Thymus (tissue), 14 donors: ENCODE measurements at places on chromosomes 11 and 22. TPM values are rescaled to one million over a fixed set of nuclear protein-coding genes. Genes with fewer than 3 reads are reported as not detected.

NCAM1 gene
- polyA plus RNA-seq: 0.68 TPM

GRCh38 chr22:46443850-46444389, 93.5 kb downstream of the CELSR1 start:
- no peak for DNase-seq
- no peaks in the 10 kb centered on the region for H3K36me3 ChIP-seq
- no peak overlapping the region for H3K4me3 ChIP-seq
- H3K4me1 ChIP-seq: no peaks in the 10 kb centered on the region
- H3K27ac ChIP-seq: no peak overlapping the region
- H3K27me3 ChIP-seq: peaks cover 13% of the 10 kb centered on the region

- H3K4me1 ChIP-seq: peaks cover 25% of the 10 kb centered on the region
- no peak overlapping the region for H3K27ac ChIP-seq
- no peaks in the 10 kb centered on the region for H3K36me3 ChIP-seq
- H3K4me3 ChIP-seq: no peak overlapping the region
Observed at GRCh38 chr11:128343870-128344269, 243.5 kb downstream of the ETS1 start.

DNA sequence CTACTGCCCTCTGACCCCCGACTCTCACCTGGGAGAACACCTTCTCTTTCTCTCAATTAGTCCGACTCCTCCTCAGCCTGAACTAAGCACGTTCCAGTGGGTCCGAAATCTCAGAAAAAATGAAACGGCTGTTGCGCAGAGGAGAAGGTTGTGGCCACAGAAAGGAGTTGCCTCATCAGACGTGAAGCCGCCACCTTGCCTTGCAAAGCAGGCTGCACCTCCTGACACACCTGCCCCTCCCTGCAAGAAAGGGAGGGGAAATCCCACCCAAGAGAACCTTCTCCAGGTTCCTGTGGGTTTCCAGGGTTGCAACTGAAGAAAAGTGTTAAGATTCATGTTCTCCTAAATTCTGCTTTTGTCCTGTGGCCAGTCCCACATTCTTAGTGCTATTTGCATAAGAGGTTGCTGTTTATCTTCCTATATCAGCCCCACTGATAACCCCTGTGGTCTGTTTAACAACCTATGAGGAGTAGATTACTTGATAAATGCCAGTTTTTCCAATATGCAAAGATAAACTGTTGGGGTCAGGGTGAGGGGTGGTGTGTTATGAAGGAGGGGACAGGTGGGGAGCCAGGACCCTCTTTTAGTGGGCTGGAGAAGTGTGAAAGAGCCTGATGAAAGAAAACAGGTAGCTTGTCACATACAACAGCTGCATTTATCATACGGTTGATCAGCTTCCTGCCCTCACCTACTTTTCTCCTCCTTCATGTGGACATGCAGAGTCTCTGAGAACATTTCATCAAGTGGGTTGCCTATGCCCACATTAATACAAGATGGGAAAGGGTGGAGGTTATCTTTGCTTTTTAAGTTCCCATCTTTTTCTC, 18.2 kb downstream of the ZBTB16 start:
- H3K4me1 ChIP-seq: peaks cover 100% of the 10 kb centered on the region
- peaks cover 2% of the 10 kb centered on the region for H3K36me3 ChIP-seq
- H3K4me3 ChIP-seq: peak overlapping the region; percentile 2
- peaks cover 4% of the 10 kb centered on the region for H3K27me3 ChIP-seq

DNA sequence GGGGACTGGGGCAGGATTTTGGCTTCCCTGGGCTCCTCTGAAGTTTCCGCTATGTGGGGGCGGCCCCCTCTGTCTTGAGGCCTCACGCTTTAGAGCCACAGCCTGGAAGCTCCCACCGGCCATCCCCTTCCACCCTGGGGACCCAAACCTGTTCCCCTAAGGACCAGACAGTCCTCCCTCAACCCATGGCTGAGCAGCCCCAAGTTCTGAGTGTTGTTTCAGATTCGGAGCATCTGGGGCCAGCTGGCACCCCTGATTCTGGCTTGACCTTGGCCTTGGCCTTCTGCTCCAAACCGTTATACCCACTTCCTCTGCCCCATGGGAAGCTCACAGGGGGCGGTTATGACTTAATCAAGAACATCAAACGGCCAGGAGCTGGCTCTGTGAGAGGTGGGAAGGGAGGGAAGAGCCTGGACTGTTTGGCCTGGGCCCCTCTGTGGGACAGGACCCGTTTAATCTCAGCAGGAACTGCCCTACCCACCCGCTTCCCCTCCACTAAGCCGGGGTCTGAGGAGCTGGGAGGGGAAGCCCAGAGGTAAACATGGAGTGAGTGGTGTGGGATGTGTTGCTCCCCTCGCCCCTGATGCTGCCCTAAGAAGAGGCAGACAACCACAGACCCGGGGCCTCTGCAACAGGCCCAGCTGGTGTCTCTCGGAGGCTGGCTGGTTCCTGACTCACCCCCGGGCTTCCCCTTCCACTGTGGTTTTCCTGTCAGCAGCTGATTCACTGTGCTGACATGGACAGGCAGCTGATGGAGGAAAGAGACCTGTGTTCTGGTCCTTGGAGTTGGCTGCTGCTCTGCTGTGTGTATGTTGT, 3.4 kb downstream of the CD82 start:
- peak; percentile 67 for DNase-seq
- H3K4me3 ChIP-seq: peak overlapping the region; percentile 65
- H3K27me3 ChIP-seq: no peaks in the 10 kb centered on the region

DEPDC7 gene
- polyA plus RNA-seq: 6.6 TPM

DNA sequence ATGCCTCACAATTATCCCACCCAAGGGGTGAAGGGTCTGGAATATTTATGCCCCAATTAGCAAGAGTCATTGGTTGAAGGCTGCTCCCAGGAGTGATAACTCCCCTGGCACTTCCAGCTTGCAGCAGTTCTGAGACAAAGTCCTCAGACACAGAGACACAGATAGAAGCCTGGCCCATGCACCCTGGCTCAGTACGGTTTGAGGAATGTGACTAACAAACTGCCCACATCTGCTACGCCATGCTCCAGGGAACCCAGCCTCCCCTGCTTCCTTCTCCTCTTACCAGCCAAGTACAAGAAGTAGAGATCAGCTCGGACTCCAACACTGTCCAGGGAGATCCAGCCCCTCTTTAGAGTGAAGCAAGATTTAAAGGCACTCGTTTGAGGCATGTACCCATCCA, 48.5 kb upstream of the BMAL1 start:
- no peak overlapping the region for H3K27ac ChIP-seq
- no peak for DNase-seq
- no peaks in the 10 kb centered on the region for H3K4me1 ChIP-seq

DNA sequence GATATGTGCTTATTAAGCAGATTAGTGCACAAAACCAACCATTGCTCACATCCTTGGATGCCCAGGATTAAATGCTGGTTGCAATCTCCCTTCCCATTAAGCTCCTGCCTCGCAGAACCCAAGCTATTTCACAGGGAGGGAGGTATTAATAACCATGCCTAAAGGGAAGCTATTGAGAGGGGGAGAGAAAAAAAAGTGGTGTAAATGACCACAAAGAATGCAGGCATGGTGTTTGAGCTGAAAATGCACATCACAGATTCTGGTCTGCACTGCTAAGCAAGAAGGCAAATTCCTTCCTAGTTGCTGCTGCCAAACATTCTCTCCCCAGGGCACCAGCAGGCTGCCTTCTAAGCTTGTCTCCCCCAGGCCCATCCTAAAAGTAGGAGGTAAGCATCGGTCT, 92.0 kb upstream of the ISX start:
- no peaks in the 10 kb centered on the region for H3K36me3 ChIP-seq
- H3K27me3 ChIP-seq: no peaks in the 10 kb centered on the region
- no peaks in the 10 kb centered on the region for H3K4me1 ChIP-seq
- no peak overlapping the region for H3K4me3 ChIP-seq
- no peak for DNase-seq

C22orf39 gene
- polyA plus RNA-seq: 43.4 TPM

DNA sequence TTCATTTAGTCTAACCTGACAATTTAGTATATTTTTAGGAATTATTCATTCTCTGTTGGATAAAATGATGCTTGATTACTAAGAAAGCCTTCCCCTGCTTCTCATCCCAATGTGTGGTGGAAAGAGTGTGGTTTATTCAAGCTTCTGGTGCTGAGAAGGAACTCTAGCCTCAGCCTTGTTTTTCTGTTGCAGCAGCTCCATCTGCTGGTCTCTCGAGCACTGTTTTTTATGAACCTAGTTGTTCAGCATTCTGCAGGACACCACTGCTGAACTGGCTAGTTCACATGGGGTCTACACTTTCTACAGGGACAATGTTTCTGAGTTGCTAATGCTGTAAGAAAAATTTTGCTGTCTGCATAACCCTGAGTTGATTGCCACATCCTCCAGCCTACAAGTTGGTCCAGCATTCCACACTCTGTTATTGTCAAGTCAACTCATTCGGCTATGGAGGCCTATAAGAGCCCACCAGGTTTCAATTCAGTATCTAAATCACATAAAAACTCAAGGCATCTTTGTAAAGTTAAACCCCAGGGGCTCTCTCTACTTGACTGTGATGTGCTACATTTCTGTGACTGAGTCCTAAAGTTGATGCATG, 14.3 kb downstream of the OR2AG2 start:
- no peak overlapping the region for H3K27ac ChIP-seq
- peak; percentile 78 for DNase-seq
- no peaks in the 10 kb centered on the region for H3K4me1 ChIP-seq
- H3K27me3 ChIP-seq: no peaks in the 10 kb centered on the region
- H3K4me3 ChIP-seq: no peak overlapping the region

DNA sequence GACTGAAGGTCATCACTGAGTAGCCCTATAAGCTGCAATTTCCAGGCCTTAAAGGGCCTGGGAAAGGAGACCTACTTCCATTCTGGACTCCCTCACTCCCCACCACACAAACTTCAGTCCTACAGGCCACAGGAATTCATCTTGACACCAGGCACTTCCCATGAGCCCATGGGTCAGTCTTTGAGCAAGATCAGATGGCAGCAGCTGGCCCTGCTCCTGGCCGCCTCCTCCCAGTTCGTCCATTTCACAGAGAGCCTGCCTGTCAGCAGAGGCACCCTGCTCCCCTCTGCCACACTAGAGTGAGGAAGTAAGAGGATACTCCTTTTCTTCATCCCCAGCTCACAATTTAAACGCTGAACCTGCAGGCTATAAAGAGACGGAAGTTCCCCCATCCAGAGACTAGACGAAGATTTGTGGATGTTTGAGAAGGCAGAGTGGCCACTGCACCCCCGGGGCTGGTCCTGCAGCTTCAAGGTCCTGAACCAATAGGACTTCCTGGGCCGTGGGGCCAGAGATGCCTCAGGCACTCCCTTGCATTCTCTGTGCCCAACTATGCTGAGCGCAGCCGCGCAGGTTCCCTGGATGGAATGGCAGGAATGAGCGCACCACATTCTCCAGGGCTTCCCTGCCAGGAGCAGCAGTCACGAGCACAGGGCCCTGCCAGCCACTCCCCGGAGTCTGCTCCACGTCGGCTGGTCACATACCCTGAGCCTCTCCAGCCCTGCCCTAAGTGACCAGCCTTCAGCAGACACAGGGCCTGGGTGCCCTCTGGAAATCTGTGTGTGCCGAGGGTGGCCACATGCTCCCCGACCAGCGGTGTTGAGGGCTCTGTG, 33.5 kb upstream of the BID start:
- H3K4me3 ChIP-seq: no peak overlapping the region
- no peaks in the 10 kb centered on the region for H3K27me3 ChIP-seq
- no peak for DNase-seq

DNA sequence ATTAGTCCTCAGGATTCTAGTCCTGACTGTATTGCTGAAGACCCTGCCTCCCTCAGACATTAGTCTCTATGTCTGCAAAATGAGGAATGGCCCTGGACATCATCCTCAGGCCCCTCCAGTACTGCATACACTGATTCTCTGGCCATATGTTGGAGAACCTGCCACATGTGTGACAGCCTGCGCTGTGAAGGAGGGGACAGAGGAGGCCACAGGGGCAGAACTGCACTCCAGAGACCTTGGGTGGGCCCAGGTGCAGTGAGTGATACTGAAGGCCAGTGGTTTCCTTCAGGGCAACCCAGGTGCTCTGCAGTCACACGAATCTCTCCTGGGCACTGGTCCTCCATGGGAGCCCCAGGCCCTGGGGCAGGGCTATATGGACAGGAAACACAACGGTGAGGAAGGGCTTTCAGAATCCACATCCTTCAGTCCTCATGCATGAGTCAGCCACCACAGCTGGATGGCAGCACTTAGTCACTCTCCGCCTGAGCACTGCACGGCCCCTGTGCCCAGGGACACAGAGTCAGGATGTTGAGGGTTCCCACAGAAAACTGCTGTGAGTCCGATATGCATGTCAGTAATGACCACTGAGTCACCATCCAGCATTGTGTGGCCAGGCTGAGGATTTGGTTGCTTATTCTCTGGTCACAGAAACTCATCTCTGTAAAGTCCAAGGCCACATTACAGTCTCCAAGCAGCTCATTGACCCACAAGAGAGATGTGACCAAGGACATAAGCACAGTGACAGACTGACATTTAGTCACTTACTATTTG, 39.7 kb downstream of the ME3 start:
- no peak overlapping the region for H3K27ac ChIP-seq
- no peak overlapping the region for H3K4me3 ChIP-seq
- H3K4me1 ChIP-seq: peaks cover 2% of the 10 kb centered on the region
- H3K27me3 ChIP-seq: no peaks in the 10 kb centered on the region

MS4A1 gene
- 98.4 TPM for polyA plus RNA-seq

- H3K36me3 ChIP-seq: peaks cover 24% of the 10 kb centered on the region
- no peak overlapping the region for H3K27ac ChIP-seq
- H3K4me3 ChIP-seq: no peak overlapping the region
- no peaks in the 10 kb centered on the region for H3K4me1 ChIP-seq
- no peak for DNase-seq
Observed at GRCh38 chr11:117410861-117411710, 83.4 kb downstream of the CEP164 start.

RCN1 gene
- 67.7 TPM for polyA plus RNA-seq

- H3K27me3 ChIP-seq: no peaks in the 10 kb centered on the region
- DNase-seq: no peak
- no peak overlapping the region for H3K27ac ChIP-seq
- no peak overlapping the region for H3K4me3 ChIP-seq
- no peaks in the 10 kb centered on the region for H3K36me3 ChIP-seq
Observed at GRCh38 chr22:22714600-22715335, 70.4 kb downstream of the GGTLC2 start.
